Head of caudate nucleus (tissue), 42 donors: ENCODE measurements at places on chromosomes 16 and 17.

DNA sequence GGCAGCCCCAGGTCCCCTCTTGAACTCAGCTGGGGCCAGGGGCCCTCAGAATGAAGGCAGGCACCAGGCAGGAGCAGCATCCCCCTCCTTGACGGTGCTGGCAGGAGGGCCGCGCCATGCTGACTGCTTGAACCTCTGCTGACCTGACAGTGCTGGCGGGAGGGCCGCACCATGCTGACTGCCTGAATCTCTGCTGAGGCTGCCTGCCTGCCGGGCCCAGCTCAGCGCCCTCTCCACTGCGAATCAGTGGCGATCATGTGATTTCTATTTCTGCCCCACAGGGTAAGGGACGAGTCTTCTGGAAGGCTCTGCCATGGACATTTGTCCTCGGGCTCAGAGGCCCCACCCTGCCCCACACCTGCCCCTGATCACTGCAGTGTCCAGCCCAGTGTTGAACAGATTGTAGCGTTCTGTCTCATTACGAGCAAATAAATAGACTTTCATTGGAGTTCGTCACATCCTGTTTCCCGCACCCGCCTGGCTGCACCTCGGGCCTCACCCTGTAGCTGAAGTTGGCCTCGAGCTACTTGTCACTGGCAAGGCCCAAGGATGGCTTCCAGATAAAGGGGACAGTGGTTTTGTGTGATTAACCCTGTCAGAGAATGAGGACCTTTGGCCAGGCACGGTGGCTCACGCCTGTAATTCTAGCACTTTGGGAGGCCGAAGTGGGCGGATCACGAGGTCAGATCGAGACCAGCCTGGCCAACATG lies 8.6 kb downstream of the C16orf90 start:
- no peak for DNase-seq

- DNase-seq, result no peak
Measured at GRCh38 chr17:12342609-12343435, 322.1 kb downstream of the MAP2K4 start.

DNA sequence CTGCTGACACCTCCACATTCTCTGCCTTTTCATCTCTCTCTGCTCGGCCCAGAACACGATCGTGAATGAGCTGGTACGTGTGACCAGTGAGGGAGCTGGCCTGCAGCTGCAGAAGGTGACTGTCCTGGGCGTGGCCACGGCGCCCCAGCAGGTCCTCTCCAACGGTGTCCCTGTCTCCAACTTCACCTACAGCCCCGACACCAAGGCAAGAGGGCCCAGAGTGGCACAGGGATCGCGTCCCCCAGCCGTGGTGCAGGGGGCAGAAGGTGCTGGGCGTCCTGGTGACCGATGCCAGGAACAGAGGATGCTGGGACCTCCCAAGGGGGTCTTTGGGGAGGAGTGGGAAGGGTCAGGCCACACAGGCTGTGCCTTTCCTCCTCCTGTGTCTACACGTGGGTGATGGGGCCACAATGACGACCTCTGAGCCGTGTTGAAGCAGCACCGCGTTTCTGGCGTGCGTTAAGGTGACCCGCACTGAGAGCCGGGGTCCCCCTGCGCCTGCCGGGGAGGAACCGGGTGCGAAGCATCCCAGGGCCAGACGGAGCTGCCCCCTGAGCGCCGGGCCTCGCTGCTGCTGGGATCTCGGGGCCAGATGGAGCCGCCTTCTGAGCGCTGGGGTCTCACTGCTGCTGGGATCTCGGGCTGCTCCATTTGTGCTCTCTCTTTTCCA lies 17.4 kb downstream of the GAA start:
- no peak for DNase-seq

DNA sequence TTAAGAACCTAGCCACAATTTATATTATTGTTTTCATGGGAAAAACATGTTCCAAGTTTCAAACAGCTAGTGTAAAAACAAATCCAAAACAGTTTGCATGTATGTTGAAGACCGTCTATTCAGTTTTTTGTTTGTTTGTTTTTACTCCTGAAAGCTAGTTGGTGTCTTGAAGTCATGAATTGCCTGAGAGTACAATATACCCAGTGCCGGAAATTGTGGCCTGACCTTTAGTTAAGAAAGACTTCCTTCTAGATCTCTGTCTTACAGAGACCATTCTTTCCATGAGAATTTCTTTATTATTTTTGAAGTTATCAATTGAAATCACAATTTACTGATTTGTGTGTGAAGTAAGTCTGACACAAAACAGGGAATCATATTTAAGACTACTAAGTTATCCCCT lies 474.8 kb downstream of the KCNJ2 start:
- DNase-seq, result no peak

GRCh38 chr17:33689725-33690124 lies 396.6 kb upstream of the ASIC2 start:
- DNase-seq, result no peak

DNA sequence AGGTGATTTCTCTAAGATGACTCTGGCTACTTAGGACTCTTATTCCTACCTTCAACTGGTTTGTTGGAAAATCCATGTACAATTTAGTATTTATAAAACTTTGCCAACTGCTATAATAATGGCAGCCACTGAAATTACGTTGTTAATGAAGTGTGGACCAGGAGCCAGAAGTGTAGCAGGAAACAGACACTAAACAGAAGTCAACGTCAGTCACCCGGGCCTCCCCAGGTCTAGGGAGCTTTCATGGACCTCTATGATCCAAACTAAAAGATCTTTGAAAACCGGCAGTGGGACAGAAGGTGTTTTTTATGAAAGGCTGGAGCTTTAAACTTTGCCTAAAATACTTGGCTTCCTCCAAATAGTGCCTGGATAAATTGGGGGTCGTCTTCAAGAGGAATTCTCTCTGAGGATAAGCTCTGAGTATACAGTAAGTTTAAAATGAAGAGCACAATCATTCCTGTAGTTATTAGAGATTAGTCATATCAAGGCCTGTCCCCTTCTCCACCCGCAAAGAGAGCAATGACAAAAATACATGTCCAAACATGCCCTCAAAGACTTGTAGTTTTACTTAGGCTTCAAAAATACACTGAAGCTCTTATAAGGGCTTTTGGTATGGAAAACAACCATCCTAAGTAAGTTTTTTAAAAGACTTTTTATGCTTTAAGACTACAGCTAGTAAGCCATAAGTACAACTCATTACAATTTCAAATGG lies 34.6 kb downstream of the DCUN1D3 start:
- no peak for DNase-seq

- no peak for DNase-seq
Measured at GRCh38 chr16:67357561-67357960, 30.9 kb downstream of the LRRC36 start.

- DNase-seq, result no peak
Measured at GRCh38 chr16:8845699-8846298, 23.0 kb downstream of the CARHSP1 start.

DNA sequence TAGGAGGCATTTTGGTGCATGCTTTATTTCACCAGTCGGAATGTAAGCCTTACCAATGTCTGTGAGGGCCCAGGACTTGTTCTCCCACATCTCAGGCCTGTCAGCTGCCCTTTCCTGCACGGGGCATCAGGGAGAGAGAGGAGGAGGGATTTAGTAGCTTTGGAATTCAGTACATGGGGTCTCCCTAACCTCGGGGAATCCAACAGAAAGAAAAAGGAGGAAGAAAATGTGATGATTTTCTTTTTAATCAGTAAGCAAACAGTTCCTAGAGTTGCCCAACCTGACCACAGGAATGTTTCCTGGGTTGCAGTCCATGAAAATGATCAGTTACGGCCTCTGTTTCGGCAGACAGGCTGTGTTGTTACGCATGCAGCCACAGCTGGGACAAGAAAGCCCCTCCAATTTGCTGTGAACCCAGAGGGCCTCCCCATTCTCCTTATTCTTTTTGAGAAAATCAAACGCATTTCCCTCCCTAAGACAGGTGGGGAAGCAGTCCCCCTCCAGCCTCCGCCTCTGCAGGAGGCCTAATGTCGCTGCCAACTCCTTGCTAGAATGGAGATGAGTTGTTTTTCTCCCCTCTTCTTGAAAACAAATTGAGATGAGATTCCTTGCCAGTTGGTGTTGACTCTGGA lies 53.1 kb upstream of the TANGO6 start:
- DNase-seq, result no peak

GRCh38 chr17:236641-237405 lies 55.4 kb upstream of the DOC2B start:
- DNase-seq, result peak; percentile 1
